CD4-positive, alpha-beta T cell treated with Interleukin-17A for 4 hours (primary cell): ENCODE measurements at places on chromosomes 6 and 20.

DNA sequence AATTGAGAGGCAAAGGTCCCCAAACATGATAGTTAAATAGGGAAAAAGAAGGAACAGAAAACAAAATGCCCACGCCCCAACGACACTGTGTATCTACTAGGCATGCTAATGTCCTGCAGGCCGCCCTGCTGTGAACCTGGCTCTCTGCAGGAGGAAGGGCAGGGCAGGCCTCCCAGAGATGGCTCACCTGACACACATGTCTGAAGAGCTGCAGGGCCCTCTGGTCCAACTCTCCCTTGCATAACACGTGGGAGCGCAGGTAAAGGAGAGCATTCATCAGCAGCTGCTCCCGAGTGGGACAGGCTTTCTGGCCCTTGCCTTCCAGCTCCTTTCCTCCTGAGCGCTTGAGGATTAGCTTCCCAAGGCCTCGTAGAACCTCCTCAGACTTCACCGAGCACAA lies 53.7 kb upstream of the LYRM2 start:
- no peak for DNase-seq

- no peak for DNase-seq
These were observed 221.0 kb upstream of the PDE10A start for GRCh38 chr6:165883851-165884640.

DNA sequence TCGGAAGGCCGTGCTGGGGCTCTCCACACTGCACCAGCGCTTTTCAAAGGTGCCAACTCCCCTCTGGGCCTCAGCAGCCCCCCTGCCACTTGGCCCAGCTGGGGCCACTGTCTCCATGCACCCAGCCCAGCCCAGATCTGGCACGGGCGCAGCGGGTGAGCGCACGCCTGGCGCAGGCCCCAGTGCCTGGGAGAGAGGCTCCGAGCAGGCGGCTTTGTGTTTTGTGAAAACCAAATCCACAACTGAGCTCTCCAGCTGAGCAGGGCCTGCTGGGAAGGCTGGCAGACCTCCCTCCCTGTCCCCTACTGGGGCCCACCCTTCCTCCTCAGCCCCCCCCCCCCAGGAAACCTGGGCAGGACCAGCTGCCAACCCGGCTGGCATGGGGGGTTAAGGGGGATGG lies 17.0 kb downstream of the MDGA1 start:
- DNase-seq: no peak

DNA sequence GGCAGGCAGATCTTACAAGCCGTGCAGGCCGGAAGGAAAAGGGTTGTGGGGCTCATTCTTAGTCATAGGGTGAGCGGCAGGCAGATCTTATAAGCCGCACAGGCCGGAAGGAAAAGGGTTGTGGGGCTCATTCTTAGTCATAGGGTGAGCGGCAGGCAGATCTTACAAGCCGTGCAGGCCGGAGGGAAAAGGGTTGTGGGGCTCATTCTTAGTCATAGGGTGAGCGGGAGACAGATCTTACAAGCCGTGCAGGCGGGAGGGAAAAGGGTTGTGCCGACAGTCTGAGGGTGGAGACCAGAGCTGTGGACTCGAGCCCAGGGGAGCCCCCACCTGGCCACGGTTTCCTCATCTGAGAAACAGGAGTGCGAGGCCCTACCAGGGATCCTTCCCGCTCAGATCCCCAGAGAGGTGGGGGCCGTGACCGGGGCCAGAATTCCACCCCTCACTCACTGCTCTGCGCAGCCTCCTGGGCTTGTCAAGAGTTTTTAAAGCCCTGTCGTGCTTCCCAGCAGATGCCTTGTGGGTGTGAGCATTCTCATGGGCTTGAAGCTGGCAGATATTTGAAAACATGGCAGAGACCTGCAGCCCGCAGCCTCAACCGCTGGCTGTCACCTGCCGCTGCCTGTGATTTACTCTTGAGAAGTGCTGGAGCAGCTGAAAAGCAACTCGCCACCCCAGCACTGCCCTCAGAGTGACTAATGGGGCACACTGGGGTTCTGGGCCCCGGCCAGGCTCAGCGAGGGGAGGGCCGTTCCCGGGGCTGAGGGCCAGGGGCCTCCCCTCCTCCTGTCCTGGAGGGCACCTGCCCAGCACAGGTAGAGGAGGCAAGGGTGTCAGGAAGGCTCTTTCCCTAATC lies 31.9 kb downstream of the NTSR1 start:
- peak; percentile 88 for DNase-seq

DNA sequence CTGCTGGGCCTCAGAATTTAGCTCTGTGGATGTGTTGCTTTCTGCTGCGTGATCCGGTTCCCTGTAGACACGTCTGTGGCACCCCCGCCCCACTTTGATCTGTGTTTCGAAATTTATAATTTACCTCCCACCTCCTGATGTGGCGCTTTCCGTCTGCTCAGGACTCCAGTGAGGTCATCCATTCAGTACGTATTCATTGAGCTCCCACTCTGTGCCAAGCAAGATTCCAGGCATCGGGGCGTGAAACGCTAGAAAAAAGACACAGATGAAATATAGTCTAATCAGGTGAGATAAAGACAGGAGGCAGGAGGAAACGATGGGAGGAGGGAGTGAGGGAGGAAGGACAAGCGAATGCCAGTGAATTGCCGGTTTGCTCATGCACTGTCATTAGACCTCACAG lies 431.9 kb upstream of the SULF2 start:
- no peak for DNase-seq

DNA sequence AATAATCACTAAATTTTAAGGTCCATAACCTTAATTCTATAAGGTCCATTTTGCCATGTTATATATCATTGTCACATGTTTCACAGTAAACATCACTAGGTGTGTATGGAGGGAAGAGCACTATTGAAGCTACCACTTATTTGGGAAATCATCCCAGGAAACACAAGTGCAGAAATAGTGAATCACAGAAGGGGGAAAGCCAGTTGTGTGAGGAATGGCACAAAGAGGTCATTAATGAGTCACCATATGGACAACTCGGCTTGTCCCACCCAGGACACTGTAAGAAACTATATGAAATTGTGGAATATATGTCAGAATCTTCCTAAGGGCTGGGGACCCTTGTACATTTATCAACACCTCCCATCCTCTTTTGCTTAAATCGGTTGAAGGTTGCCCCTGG lies 13.7 kb downstream of the BTN3A1 start:
- DNase-seq: no peak

DNA sequence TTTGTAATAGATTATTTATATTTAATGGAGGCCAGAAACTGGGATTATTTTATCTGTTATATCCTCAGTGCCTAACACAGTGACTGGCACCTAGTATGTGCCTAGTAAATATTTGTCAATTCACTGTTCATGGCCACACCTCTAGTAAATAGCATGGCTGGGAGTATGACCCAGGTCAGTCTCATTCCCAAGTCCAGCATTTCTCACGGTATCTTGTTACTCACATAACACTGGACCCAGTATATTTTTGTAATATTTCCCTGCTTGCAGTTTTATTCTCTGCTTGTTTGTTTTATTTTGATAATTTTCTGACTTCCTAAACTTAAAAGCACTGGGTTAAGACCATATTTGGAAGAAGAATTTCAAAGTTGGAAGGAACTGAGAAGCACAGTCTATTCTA lies 47.7 kb downstream of the CTNNBL1 start:
- DNase-seq: no peak

DNA sequence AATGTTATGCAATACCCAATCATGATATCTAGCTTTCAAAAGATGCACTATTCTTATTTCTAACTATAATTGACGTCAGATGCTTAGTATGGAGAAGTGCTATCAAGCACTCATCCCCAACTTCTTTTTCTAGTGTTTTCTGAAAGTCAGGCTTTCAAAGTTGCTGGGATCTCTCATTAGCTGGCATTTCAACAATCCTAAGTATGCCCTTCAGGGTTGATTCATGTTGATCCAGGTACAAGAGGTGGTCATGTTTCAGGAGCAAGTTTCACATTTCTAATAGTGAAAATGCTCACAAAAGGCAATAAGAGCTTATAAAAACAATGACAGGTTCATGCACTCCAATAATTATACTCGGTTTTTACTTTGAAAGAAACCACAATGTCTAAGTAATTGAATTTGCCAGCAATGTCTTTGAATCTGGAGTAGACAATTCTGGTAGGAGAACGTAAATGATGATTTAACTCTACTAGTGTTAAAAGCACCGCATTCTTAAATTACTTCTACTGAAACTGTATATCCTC lies 193.7 kb upstream of the KHDRBS2 start:
- no peak for DNase-seq

DNA sequence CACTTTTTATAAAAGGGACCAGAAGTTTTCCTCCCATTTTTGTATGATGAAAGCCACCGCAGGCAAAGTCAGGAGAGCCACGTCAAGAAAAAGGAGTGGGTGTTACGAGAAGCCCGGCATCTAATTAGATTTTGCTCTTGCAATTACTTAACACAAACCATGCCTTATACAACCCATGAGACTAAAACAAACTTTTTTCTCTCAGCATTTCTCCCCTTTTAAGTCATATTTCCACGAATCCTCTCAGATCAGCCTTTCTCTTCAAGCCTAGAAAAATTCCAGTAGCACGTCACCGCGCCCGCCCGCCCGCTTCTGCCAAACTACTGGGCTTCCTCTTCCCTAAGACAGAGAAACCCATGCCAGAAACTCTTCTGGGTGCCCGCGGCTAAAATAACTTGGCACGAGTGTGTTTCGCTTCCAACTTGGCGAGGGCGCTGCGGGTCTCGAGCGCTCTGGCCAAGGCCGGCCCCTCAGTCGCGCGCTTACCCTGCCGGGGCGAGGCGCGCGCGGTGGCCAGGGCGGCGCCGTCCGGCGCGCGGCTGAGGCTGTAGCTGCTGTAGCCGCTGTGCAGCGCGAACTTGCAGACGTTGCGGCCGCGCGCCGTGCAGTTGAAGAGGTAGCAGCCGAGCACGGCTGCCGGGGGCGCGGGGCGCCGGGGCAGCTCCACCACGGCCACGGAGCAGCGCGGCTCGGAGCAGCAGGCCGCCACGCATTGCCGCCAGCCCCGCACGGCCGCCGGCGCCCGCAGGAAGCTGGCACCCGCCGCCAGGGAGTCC lies 1.0 kb downstream of the LRP11 start:
- peak; percentile 34 for DNase-seq

DNA sequence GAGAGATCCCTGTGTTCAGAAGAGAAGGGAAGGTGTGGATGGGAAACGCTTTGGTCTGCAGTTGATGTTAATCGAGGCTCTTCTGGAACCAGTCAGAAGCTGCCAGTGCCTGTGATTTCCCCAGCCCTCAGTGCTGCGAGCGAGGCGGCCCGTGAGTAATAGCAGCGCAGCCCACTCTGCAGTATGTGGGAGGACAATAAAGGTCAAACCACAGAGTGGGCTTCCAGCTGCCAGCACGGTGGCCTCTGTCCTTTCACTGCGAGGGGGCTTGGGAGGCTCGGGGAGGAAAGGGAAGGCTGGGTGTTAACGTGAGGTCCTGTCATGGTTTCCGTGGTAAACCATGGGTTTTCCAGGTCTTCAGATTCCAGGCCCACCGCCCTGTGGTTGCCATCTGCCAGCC lies 32.3 kb upstream of the TAGAP start:
- no peak for DNase-seq

DNA sequence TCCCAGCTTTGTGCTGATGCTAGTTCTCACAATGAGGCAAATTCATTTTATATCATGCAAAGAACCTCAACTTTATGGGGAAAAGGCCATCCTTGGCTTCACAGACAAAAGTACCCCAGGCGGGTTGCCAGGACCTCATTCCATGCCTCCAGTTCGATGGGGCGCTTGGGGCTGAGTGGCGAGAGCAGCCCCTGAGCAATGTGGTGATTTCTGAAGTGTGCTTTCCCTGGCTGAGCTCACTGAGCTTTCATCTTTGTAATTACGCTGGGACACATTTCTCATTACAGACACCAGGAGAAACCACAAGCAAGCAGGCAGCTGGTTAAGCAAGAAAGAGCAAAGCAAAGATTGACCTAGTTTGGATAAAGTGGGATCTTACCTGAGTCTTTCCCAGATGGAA lies 301.5 kb upstream of the CDH4 start:
- DNase-seq: no peak

GRCh38 chr6:109010705-109011102 lies 83.9 kb downstream of the SESN1 start:
- no peak for DNase-seq

GRCh38 chr6:6560909-6561308 lies 27.6 kb upstream of the LY86 start:
- DNase-seq: no peak

DNA sequence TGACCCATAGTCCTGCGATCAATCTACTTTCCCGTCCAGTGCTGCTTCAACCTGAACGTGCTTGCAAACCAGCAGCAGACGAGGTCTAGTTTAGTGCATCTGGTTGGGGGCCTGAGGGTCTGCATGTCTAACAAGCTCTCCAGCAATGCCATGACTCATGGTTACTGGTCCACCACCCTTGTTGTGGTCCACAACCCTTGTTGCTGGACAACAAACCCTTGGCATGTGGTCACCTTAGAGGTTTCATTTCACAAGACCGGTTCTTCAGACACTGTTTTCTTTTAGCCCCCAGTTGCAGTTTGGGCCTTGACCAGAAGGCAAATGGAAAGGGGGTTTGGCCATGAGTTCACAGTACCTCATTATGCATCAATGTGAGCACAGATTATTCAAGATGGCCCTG lies 424.8 kb downstream of the QKI start:
- DNase-seq: no peak

- DNase-seq: no peak
These were observed 58.1 kb downstream of the RPRD1B start for GRCh38 chr20:38091441-38092216.

DNA sequence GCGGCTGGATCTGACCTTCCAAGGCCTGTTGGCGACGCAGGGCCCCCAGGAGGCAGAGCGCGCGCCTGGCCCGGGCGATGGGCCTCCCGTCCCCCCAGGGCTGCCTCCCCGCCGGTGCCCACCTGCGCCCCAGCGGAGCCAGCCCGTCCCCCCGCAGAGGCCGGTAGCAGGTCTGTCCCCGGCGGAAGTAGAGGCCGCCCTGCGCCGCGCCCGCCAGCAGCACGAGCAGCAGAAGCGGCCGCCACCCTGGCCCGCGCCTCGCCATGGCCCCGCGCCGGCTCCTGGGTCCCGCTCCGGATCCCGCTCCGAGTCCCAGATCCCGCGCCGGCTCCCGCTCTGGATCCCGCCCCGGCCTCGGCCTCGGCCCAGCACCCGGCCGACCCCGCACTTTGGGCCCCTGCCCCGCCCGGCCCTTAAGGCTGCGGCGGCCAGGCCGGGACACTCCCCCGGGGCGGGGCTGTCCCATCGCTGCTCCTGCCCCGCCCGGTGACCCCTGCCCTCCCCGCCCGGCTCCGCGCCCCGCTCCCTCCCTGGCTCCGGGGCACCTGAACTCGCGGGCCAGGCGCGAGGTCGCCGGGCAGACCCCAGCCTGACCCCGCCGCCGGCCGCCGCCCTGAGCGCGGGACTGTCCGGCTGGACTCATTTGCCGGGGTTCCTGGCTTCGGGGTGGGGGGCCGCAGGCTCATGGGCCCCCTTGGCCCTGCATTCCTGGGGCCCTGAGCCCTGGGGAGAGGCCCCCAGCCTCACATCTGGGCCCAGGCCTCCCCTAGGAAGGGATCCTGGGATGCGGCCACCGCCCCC lies at the start of gene CTSZ:
Gene CTSZ (minus strand): TSS at position 391 of the 801 bp plus-strand sequence. CDS start 126 bp downstream, at position 265.
- peak; percentile 63 for DNase-seq
